ENCODE measurements at places on chromosomes 3 and 15.

- no peak for DNase-seq
These were observed 17.4 kb upstream of the ATP2B2 start for GRCh38 chr3:10522646-10523303.

DNA sequence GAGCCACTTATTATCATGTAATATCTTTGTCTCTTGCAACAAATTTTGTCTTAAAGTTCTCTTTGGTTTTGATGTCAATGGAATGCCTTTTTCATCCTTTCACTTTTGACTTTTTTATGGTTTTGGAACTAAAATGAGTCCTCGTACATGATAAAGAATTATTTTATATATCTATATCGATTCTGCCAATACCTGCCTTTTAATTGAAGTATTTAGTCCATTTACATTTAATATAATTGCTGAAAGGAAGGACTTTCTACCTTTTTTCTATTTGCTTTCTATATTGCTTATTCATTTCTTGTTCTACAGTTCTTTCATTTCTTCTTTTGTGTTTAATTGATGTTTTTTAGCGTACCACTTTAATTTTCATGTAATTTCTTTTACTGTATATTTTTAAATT is 32.8 kb downstream of the GABRA5 start:
- no peak for DNase-seq

GRCh38 chr3:126179825-126180476 is 435 bp downstream of the ALDH1L1 start:
- peak; percentile 16 for DNase-seq

DNA sequence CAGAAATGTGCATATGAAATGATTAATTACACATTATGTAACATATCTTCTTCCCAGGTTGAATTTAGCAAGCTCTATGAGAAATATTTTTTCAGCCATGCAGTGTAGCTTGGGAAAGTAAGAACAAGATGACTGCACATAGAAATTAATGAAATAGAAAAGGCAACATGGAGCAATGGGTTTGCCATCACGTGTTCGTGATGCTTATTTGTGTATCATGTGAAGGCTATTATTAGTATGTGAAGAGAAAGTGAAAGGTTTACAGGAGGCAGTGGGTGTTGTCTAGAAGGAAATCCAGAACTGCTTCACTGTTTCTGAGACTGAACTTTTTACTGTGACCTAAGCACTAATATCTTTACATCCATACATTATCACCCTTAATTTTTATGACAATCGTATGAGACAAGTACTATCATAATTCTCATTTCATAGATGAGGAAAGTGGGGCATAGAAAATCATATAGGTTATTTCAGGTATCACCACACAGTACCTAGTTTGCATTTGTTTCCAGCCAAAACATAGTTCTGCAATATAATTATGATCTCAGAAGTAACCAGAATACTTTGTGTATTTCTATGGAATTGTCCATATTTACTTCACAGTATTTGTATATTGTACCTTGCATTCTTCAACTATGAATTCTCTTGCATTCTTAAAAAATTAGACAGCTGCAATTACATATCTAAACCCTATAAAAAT is 14.9 kb downstream of the SERPINI1 start:
- DNase-seq: no peak

DNA sequence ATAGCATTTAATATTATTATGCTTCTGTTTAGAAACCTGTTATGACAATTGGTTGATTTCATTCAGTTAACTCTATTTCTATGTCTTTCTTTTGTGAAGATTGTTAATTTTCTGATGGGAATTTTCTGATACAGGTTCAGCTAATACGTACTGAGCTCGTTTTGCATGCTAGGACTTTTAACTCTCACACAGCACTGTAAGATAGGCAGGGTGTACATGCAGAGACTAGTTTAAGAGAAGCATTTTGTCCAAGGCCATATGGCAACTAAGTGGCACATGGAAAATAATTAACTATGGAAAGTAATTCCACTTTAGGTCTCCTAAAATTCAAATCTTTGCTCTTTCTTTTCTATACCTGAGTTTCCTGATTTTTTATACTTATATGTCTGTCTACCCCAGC is 81.9 kb downstream of the IL1RAP start:
- DNase-seq: no peak

GRCh38 chr15:66133247-66133885 is 120.2 kb downstream of the MEGF11 start:
- DNase-seq: no peak

DNA sequence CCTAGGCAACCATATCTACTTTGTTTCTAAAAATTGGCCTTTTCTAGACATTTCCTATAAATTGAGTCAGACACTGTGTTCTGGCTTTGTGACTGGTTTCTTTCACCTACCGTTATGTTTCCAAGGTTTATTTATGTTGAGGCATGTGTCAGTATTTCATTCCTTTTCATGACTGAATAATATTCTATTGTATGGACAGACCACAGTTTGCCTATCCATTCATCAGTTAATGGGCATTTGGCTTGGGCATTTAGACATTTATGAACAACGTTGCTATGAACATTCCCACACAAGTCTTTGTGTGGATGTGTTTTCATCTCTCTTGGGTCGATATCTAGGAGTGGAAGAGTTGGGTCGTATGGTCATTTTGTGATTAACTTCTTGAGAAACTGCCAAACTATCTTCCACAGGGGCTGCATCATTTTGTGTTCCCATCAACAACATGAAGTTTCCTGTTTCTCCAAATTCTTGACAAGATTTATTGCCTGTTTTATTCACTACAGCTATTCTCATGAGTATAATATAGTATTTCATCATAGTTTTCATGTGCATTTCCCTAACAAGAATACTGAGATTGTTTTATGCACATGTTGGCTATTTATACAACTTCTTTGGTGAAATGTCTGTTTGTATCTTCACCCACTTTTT is 3.5 kb upstream of the EFCC1 start:
- no peak for DNase-seq

GRCh38 chr15:41510728-41511127 is 2.9 kb downstream of the LTK start:
- DNase-seq: no peak

DNA sequence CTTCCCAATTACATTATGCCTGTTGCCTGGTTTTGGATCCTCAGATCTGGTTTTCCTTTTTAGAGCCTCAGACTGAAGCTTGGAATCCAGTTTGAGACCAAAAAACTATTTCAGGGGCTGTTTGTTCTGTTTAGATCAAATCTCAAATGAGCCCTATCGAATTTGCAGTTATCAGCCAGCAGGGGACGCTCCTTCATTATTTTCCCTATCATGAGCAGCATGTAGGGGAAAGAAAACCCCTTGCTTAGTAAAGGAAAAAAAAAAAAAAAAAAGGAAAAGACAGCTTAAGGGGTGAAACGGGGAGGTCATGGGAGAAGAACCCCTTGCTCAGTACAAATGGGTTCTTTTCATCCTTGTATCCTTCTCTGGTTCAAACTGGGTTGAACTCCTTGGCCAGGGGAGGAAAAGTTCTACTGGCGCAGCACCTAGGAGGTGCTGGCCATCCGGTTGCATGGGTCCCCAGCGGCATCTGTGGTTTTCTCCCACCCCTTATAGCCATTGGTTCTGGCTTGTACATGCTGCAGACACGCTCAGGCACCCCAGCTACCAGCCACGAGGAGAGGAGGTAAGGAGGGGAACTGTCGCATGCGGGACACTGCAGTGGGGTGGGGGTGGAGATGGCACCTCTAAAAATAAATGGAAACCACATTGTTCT is 1375.1 kb upstream of the ALCAM start:
- DNase-seq: no peak

DNA sequence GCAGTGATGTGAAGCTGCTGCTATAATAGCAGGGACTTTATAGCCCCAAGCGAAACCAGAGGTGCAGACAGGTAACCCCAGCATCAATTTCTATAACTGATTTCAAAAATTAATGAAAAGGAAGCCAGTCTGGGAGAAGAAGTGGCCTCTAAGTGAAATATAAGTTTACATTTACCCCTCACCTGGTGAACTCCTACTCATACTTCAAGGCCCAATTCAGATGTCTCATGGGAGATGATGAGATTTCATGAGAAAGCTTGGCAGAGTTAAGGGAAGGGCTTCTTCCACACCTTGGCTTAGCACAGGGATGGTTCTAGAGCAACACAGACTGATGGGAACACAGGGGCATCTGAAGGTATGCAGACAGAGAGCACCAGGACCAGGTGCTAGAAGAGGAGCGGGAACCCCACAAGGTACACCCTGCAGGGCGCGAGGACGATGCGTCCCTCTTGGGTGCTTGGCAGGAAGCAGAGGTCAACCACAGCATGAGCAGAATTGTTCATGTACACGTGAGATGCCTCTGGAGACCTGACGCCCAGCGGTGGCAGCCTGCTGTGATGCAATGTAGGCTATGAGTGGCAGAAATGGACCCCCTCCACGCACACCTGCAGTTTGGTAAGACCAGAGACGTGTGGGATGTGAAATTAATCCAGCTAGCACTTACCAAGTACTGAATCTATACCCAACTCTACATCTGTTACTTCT is 102.9 kb downstream of the SRGAP3 start:
- no peak for DNase-seq

DNA sequence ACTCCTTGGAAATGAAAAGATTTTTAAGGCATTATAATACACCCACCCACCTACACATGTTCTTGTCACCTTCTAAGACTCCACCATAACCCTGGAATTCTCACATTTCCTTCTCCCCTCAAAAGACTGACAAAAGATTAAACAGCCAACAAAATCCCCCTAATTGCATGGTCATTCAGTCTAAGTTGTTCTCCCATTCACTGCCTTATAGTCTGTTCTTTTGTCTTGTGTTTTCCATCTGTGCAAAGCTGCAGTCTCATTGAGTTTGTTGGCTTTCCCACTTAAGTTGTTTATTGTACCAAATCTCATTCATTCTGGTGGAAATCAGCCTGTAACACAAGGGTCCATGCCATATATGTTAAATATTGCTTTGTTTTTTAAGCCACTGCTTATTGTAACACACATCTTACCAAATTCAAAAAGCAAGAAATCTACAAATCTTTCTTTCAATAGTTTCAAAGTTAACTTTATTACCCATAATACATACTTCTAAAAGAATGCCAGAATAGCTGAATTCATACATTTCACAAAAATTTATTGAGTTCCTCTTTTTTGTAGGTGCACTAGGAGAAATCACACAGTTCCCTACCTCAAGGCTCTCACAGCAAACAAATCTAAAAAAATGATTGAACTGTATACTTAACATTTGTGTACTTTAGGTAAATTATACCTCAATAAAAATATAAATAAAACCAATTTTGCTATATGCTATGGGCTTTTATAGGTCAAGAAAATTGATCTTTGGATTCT is 2.4 kb upstream of the RCN2 start:
- DNase-seq: no peak

DNA sequence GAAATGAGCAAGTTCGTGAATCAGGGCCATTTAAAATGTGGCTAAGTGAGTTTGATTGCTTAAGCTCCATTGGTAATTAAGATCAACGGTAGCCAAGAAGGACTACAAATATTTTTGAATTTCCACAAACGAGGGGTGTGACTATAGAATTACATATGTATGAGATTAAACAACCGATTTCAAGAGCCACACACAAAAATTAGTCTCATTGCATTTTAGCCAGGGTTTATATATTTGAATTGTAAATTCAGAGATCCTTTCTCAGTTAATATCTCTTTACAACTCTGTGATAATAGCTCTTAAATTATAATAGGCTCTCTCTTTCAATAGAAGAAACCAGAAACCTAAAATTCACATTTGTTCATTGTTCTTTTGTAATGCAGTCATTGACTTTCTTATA is 325.6 kb upstream of the ICE2 start:
- DNase-seq: no peak

DNA sequence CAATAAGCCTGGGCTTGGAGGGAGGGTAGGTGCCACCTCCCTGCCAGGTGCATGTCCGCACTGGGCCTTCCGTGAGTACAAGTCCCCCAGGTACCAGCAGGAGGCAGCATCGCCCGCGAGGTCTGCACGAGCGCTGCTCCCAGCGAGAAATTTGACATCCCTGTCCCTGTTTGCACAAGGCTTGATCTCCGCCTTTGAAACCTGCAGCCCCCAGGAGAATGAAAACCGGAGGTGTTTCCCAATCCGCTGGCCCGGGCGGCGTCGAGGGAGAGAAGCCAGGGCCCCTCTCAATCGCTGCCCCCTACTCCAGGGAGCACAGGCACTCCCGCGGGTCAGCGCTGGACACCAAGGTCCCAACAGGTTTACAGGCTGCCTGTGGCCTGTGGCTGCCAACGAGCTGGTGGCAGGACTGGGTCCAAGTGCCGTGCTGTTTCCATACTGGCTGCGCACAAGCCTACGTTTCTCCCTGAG is 961 bp downstream of the HAPLN3 start:
- no peak for DNase-seq

GRCh38 chr15:67446449-67446848 is 74.5 kb upstream of the C15orf61 start:
- no peak for DNase-seq

GRCh38 chr3:56960234-56960917 is 100.1 kb upstream of the SPATA12 start:
- no peak for DNase-seq

DNA sequence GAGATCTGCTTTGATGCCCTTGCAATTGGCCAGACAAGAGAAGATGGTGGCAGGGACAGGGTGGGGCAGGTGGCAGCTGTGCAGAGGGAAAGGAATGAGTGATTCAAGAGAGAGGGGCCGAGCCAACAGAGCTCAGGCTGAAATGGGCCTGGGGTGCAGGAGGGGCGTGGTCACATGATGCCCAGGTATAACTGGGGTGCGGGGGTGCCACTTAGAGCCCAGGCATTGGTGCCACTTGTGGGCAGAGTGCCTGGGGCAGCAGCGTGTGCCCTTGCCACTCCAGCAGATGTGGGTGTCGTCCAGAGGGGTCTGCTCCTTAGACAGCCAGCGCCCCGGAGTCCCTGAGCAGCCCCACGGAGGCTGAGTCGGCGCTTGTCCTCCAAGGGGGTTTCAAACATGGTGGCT is 88.7 kb downstream of the PLXNA1 start:
- DNase-seq: no peak
